ENCODE measurements at places on chromosomes 3 and 15.

DNA sequence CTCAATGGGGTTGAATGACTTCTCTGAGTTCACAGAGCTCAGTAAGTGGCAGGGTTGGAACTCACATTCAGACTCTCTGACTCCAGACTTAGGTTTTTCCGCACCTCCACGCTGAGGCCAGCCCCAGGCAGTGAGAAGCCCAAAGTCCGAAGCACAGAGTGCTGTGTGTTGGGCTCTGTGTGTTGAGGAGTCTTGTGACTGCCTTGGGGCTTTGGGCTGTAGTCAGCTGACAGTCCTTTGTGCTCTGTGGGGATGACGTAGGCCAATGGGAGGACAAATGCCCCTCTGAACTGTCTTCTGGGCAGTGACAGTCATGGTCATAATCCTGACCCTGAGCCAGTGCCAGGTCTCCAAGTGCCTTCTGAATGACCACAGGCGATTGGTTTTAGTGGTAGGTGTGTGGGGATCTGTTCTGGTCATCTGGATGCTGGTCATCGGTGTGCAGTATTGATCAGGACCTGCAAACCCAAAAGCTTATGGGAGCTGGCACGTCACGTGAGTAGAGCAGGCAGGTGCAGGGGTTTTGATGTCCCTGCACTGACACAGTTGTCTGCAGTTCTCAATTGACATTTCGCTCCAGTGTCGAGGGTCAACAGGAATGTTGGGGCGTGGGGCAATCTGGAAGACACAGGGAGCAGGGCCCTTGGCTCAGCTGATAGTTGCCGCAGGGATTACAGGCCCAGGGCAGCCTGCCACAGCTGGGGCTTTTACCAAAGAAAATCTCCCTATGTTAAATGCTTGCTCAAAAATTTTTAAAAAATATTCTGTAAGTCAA, 45.3 kb downstream of the CAPN3 start:
- DNase-seq: no peak

- no peak for DNase-seq
These were observed 139.3 kb downstream of the FILIP1L start for GRCh38 chr3:99974989-99975388.

DNA sequence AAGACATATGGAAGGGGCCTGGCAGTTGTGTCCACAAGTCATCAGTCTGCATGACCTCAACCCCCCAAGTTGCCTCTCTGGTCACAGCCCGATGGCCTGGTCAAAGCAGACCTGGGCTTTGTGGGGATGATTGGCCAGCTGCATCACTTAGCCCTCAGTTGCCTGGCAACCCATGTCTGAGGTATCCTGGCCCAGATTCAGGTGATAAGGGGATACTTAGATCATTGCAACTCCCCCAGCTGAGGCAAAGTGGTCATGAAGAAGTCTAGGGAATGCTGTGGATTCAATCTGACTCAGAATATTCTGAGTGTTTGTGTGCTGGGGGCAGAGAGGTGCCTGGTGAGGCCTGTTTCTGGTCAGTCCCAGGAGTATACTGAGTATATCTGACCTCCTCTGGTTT, 5.0 kb downstream of the GPR156 start:
- no peak for DNase-seq

GRCh38 chr15:75232826-75233503, 25.2 kb upstream of the GOLGA6C start:
- DNase-seq: no peak

DNA sequence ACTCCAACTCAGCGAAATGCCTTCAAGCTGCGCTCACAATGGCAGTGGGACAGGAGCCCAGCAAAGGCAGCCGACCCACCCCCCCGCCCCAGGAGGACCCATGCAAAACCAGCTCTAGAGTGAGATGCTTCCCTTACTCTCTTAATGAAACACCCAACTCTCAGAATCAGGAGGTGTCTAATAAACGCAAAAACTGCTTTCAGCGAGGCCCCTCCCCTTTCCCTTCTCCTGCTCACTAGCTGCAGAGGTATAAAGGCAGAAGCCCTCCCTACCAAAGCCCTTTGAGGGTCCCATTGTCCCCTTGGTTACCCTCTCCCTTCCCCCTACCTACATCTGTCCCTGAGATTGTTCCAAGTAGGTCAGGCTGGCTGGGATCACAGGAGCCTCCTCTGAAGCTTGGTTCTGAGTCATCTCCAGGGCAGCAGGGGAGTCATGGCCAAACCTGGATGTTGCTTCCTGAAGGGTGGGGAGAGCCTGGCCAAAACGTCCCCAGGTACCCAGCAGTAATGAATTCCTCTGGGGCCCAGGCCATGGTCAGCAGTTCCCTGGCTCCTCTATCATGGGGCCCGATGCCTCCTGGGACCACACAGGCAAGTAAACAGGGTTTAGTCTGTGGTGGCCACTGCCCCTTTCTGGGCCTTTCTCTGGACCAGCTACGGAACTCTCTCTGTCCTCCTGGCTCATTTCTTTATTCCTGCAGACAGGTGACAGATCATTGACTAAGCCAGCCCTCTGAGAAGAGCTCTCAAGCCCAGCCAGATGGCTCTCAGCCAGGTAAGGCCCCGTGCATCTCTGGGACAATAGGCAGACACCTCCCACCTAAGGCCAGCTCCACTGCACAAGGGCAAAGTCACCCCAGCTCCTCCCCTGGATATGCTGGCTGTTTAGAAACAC, 8.6 kb downstream of the KLHL25 start:
- no peak for DNase-seq

DNA sequence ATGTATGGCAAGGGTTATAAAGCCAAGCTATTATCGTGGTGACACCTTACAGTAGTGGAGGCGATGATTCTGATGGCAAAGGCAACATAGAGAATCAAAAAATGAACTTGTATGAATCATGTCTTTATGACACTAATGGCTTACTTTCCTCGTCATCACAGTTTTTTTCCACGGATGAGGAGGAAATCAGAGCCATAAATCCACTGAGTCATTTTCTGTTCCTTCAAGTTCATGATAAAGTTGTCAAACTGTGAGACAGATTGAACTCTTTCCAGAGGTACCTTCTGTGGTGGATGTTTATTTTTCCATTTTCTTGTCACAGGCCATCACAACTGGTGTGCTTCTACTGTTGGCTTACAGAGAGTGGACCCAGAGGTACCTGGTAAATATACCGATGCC, 8.5 kb downstream of the TMEM212 start:
- no peak for DNase-seq

DNA sequence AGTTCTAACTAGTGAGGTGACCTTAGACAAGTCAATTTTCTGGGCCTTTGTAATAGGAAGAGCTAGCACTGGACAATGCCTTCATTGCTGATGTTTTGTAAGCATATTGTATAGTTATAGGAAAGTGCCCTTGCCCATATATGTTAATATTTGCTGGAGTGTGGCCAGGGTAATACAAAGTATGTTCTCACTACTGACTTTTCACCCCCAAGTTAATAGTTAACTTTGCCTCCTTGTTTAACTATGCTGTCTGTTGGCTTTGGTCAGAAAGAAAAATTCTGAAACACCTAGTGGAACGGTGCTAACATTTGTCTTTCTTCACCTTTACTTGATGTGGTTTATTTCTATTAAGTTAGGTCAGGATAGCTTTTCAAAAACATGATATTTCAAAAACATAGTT, 287.4 kb upstream of the CTNNB1 start:
- no peak for DNase-seq

DNA sequence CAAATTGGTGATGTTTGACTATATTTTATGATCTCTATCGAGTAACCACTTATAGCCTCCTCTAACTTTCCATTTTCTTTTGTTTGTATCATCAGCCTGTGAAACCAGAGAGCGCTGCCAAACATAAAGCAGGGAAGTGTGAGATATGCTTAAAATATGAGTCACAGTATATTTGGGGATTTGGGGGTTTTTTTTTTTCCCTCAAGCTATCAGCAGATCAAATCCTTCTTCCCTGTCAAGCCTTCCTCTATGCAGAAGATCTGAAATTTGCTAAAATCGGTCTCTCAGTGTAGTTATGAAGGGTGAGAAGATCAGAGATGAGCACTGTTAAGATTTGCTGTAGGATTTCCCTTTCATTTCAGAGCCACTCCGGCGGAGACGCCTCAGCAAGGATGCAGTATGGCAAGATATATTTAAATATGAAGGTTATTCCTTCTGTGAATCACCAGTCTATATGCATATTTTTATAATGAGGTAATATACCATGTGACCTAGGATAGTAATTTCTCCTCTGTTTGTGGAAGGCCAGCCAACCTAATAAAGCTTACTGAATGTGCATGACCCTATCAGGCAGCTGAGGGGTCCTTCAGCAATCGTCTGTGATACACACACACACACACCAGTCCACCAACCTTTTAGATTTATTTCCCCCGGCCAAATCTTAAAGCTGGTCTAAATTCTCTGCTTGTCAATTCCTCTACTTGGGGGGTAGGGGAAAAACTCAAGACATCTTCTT, 474.1 kb downstream of the FOXP1 start:
- DNase-seq: no peak

- DNase-seq: no peak
These were observed 18.7 kb downstream of the STARD9 start for GRCh38 chr15:42594095-42594494.

GRCh38 chr3:37162501-37163245, 11.7 kb downstream of the LRRFIP2 start:
- no peak for DNase-seq

- no peak for DNase-seq
These were observed at the start of gene PTPRG for GRCh38 chr3:61561374-61562041. PTPRG (plus strand) TSS chr3:61561571; CDS start chr3:61562288, 717 bp downstream.

DNA sequence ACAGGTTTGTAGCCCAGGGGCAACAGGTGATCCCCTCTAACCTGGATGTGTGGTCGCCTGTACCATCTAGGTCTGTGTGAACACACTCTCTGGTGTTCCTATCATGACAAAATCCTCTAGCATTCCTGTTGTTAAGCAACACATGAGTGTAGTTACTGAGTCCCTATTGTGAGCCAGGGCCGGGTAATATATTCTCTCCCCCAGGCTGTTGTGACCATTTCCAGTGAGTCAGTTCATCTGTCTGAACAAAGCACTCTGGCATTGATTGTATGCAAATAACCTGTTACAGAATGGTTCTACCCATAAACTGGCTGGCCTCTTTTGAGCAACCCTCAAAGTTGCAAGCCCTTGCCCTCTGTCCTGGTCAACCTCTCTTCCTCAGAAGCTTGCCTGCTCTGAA, 2.6 kb upstream of the FLNB start:
- DNase-seq: no peak

DNA sequence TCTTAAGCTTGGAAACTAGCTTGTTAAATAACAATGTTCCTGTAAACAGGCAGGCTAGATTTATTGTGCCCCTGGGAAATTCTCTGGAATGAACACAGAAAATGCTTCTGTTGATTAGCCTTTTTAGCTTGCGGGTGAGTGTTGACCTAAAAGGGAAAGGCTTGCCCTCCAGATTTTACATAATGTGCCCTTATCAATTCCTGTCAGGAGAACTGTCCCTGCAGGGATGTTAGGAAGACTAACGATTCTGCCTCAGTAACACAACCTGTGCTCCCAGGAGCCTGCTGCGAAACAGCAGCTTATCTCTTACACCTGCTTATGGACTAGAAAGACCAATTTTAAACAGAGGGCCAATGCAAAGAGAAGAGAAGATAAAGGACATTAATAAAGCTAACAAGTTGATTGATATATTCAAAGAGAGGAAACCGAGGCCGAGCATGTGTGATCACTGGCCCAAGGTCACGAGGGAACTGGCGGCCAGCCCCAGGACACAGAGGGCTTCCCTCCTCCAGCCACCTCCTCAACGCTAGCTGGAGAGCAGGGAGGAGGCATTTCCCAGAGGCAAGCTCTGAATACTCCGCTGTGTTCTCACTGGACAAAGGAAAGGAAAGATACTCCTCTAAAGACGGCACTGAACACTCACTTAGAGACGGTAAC, 48.4 kb upstream of the TJP1 start:
- no peak for DNase-seq

DNA sequence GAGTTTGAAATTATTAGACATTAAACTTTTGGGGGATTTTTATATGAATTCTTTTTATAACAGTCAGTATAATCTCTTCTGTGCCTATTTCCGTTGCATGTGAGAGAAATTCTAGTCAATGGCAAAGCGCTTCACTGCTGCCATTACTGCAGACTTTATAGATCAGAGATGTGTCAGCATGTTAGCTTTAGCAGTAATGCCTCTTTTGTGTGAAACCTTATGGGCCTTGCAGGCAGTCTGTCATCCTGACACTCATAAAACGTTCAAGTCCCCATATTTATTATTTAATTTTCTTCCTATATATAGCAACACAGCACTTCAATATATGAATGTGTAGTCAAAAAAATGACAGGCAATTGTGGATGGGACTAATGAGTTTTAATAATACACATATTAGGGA, 191.0 kb downstream of the NLGN1 start:
- no peak for DNase-seq

GRCh38 chr3:106034313-106034712, 165.5 kb upstream of the CBLB start:
- no peak for DNase-seq

DNA sequence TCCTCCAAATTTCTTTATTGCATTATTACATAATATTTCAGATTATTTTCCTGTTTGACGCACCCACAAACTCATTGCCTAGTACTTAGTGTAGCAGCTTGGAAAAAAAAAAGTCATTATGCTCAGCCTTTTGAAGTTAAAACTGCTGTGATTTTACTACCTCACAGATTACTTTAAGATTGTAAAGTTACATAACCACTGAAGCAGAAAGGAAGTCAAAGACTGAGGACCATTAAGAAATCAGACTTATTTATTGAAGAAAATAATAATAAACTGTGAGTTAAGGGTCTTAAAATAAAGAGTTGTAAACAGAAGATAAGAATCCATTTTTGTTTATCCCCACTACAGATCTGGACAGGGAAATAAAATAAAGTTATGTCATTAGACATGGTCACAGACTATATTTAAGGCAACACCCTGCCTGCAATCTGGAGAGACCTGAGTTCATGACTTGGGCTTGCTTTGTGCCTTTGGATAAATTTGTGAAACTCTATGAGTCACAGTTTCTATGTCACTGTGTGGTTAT, 212.1 kb upstream of the ROBO2 start:
- no peak for DNase-seq

DNA sequence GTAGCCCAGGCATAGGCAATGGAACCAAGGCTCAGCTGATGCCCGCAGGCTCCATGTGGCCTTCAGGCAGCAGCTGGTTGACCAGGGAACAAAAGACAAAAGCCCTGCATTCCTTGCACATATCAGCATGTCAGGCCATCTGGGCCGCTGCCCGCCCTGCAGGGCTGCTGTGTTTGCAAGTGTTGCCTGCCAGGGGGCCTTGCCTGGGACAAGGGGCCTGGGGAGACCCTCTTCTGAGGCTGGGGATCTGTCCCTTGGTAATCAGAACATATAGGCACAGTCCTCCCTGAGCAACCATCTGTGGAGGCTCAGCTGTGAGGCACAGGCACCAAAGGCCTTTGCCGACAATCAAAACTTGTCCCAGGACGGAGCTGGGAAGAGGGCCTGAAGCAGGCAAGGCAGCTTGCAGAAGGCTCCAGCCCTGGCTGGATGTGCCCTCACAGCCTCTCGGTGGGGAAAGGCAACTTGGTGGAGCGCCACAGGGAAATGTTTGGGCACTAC, 138.2 kb downstream of the TPRA1 start:
- DNase-seq: no peak

All from activated gamma-delta T cell treated with anti-CD3 and anti-CD28 coated beads, Interleukin-2, amount 50 U/mL, for 16 hours (primary cell).